Airway epithelial cell (primary cell): ENCODE measurements at places on chromosomes 13 and 19. TPM values are rescaled to one million over a fixed set of nuclear protein-coding genes. Genes with fewer than 3 reads are reported as not detected.

The ADAMTS10 gene
- total RNA-seq: 0.14 and 0.21 TPM in 2 replicates

The PTGIR gene
- 0.05 and 0.21 TPM in 2 replicates for total RNA-seq

The ERICH4 gene
- not detected in 2 replicates for total RNA-seq

The CCDC70 gene
- total RNA-seq: not detected in 2 replicates

The IL17D gene
- total RNA-seq: 0.42 and 1.2 TPM in 2 replicates

The ETV2 gene
- 0.35 and 0.51 TPM in 2 replicates for total RNA-seq

The CNOT3 gene
- total RNA-seq: 11.8 and 21.2 TPM in 2 replicates

The ZNF155 gene
- total RNA-seq: 2.8 and 4.7 TPM in 2 replicates

The SLITRK1 gene
- not detected in 2 replicates for total RNA-seq

The KCNN4 gene
- total RNA-seq: 11.5 and 12.9 TPM in 2 replicates

The CATSPERD gene
- total RNA-seq: not detected in 2 replicates

The FGF9 gene
- not detected in 2 replicates for total RNA-seq

The TUBA3C gene
- total RNA-seq: not detected in 2 replicates
